ENCODE measurements at places on chromosomes 2 and 18.

DNA sequence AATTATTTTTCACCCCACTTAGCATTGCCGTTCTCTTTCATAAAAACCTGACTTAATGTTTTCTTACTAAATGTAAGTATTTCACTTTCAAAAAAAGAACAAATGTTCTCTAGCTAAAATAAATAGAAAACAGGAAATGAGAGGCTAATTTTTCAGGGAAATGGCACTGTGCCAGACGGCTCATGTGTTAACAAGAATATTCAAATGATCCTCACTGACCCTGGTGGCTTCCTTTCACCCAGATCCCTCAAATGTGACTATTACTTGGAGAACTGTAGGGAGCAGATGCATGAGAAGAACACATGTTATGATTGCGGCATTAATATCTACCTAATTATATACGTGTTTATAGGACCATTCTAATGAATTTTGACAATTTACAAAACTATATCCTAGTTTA lies 827.7 kb downstream of the SOCS6 start:
- no peak for DNase-seq

- DNase-seq, result no peak
Observed at GRCh38 chr2:120702801-120703200, 32.9 kb upstream of the GLI2 start.

DNA sequence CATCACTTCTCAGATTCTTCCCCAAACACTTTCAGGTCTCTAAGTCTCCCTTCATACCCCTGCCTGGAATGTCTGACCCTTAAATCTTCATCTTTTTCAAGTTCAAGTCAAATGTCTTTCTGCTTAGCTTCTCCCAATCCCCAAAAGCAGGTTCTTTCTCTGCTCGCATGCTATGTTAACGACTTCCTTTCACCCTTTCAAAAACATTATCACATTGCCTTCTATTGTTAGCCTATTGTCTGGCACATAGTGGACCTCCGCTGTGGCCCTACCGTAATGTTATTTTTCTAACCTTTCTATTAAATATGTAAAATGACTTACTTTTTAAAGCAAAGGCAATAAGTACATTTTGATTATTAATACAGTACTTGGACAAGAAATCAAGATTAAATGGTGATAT lies 2.2 kb downstream of the CDKL4 start:
- no peak for DNase-seq

DNA sequence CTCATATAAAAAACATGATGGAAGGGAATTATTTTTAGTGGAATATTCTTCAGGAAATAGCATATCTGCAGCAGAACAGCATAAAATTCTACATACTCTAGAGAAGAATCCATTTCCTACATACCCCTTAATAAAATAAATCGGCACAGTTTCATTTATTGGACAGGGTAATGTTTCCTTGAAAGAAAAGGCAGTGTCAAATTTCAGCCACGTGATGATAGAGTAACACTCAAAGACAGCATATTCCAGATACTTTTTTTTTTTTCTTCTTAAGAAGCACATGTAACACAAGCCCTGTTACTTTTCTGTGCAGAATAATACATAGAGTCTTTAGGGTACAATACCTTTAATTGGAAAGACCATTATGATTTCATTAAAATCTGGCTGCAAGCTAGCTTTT lies 204.4 kb downstream of the SRBD1 start:
- no peak for DNase-seq

GRCh38 chr18:31438402-31438801 lies 9.1 kb upstream of the DSG3 start:
- DNase-seq, result no peak

DNA sequence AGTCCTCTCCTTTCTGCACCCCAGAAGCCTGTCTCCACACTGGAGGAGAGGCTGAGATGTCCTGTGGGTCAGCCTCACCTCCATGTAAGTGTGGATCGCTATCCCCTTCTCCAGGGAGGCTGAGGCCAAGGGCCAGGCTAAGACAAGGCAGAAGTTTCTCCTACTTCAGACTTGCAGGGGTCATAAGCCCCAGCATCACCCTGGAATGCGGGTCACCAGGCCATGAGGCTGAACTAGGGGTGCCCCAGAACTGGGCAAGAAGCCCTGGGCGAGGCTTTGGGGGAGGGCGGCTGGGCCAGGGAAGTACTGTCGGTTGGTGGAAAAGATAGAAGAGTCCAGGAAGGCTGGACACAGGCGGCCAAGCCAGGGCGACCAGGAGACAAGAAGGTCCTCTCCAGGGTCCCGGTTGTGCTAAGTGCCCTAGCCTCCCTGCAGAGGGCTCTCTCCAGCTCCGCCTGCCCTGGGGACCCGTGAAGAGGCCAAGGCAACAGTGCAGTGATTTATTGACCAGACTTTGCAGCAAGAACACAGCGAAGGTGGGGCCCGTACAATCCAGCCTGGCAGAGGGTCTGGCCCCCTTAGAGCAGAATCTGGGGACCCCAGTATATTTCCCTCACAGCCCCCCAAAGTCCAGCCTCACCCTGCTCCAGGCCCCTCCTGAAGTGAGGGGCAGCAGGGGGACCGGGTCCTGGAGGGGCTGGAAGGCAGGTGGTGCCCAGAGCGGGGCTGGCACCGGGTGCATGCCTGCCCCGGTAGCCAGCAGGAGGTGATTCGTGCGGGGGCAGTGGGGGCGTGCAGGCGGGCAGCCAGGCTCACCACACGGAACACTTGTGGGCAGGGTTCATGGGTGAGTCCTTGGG lies 8.1 kb downstream of the ECEL1 start:
- DNase-seq, result no peak

- DNase-seq, result no peak
Observed at GRCh38 chr2:127576433-127577207, 41.1 kb downstream of the MYO7B start.

- no peak for DNase-seq
Observed at GRCh38 chr2:151786077-151786476, 42.1 kb downstream of the ARL5A start.

DNA sequence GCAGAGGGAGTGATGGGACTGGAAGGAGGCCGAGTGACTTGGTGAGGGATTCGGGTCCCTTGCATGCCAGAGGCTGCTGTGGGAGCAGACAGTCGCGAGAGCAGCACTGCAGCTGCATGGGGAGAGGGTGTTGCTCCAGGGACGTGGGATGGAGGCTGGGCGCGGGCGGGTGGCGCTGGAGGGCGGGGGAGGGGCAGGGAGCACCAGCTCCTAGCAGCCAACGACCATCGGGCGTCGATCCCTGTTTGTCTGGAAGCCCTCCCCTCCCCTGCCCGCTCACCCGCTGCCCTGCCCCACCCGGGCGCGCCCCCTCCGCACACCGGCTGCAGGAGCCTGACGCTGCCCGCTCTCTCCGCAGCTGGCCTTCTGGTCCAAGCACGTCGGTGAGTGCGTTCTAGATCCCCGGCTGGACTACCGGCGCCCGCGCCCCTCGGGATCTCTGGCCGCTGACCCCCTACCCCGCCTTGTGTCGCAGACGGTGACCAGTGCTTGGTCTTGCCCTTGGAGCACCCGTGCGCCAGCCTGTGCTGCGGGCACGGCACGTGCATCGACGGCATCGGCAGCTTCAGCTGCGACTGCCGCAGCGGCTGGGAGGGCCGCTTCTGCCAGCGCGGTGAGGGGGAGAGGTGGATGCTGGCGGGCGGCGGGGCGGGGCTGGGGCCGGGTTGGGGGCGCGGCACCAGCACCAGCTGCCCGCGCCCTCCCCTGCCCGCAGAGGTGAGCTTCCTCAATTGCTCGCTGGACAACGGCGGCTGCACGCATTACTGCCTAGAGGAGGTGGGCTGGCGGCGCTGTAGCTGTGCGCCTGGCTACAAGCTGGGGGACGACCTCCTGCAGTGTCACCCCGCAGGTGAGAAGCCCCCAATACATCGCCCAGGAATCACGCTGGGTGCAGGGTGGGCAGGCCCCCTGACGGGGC lies 4.6 kb downstream of the PROC start:
- no peak for DNase-seq

- no peak for DNase-seq
Observed at GRCh38 chr18:29191263-29191662, 1014.3 kb upstream of the CDH2 start.

GRCh38 chr2:15034246-15034645 lies 401.7 kb downstream of the LRATD1 start:
- no peak for DNase-seq

GRCh38 chr18:73742957-73743356 lies 404.7 kb downstream of the FBXO15 start:
- DNase-seq, result no peak

GRCh38 chr2:14716319-14716718 lies 83.8 kb downstream of the LRATD1 start:
- DNase-seq, result no peak

- no peak for DNase-seq
Observed at GRCh38 chr18:389658-390357, 110.7 kb downstream of the COLEC12 start.

DNA sequence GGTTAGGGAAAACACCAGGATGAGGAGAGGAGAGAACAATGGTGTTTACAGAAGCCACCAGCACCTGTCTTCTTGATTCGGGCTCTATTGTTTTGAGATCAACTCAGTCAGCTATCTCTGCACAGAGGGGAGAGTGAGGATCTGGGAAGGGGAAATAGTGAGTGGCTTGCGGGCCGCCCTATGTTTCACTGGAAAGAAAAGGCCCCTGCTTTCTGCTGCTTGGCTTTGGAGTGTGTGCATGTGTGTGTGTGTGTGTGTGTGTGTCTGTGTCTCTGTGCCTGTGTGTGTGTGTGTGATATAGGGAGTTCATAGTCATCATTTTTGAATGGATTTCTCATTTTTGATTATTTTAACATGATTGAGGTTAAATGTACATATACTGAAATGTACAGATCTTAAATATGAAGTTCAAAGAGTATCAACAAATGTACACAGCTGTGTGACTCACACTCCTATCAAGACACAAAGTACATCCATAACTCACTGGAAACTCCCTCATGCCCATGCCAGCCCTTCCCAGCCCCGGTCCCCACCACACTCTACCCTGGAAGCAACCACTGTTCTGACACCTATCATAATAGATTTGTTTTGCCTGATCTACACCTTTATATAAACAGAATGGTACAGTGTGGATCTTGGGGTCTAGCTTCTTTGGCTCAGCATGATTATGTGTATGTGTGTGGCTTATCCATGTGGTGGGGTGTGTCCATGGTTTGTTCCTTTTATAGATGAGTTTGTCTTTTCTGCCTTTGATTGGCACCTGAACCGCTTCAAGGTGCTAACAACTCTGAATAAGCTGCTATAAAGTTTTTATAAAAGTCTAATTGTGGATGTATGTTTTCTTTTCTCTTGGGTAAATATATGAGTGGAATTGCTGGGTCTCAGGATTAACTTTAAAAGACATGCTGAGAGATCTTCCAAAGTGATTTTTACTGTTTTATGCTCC lies 258.3 kb downstream of the SETBP1 start:
- peak; percentile 87 for DNase-seq

DNA sequence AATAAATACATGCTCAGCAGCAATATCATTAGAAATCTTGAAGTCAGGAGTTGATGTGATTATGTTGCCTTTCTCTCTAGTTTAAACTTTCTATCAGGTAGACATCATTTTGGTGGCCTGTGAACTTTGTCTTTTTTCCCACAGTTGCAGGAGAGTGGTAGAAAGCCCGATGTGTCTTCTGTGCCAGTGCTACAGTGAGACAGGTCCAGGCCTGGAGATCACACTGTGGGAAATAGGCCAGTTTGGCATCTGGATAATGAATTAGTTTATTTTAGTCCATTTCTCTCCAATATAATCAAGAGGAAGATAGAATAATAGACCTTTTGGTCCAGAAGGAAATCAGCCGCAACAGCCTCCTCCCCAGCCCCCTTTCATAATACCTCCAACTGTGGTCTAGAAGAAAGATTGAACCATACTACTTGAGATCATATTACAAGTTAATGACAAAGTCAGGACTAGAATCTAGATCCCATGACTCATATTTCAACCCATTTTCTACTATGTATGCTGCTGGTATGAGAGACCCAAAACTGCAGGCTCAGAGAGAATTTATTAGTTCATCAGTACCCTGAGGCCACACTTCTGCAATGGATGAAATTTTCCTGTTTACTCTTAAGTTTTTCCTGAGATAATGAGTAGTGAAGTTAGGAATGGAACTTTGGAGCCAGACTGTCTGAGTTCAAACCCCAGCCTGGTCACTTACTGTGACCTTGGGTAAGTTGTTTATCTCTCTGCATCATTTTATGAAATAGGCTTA lies 20.6 kb downstream of the KCMF1 start:
- DNase-seq, result no peak

- DNase-seq, result no peak
Observed at GRCh38 chr2:232930059-232930400, 60.0 kb downstream of the SNORC start.

DNA sequence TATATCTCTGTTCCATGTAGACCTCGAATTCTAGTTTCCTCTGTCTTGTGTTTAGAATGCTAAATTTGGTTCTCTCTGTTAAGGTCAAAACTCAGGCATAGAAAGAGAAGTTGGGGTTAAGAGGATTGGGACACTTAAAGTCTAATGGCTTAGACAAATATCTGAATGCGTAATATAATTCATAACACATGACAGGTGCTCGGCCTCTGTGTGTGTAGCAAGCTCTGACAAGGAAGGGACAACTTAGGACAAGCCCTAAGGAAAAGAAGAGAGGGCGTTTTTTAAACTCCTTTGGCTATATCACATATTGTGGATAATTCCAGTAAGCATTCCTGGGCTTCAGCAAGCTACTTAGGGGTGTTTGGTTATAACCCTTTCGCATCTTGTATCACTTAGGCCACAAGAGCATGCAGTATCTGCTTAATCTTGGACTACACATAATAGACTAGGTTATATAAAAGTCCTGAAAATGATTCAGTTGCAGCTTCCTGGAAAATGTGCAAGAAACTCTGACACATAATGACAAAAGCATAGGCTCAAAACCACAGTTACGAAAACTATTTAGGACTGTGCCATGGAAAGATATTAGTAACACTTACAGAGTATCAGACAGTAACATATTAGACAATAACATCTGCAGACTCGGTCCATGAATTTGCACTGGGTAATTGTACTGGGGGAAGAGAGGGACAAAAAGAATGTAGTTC lies 16.1 kb upstream of the CREB1 start:
- DNase-seq, result no peak

DNA sequence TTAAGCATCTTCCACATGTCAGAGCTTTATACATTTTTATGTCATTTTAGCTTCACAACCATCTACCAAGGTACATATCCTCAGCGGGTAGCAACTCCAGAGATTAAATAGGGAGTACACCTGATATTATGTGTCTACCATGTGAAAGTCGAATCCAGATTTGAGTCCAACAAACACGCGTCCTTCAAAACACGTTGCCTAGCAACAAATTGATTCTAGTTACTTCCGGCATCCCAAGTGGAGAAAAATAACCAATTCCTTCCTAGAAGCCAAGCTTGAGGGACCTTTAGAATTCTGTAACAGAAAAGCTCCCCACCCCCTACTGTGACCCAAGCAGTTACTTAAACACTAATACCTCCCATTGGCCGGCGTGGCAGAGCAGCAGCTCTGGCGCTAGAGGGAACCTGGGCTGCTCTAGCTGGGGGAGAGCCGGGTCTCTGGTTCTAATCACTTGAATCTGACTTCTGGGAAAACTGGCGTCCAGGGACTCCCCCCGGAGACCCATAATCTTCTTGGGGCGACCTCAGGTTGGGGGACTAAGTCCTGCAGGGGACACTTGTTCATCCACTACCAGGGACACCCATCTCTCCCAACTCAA lies at the start of gene ERICH2:
ERICH2 (plus strand) TSS at position 371 of the 598 bp plus-strand sequence. CDS start 304 bp downstream, outside the sequence.
- peak; percentile 16 for DNase-seq

Measured in NCI-H1092 (cell line).